Stimulated activated CD8-positive, alpha-beta memory T cell treated with anti-CD3 and anti-CD28 coated beads, Interleukin-2, amount 100 ng/mL, for 1 hour (primary cell): ENCODE measurements at places on chromosomes 3 and 15.
A peak's percentile ranks its signal among the peaks of the same experiment; 100 is the strongest.

- DNase-seq: no peak
These were observed 57.9 kb upstream of the C2CD4B start for GRCh38 chr15:62223020-62223419.

DNA sequence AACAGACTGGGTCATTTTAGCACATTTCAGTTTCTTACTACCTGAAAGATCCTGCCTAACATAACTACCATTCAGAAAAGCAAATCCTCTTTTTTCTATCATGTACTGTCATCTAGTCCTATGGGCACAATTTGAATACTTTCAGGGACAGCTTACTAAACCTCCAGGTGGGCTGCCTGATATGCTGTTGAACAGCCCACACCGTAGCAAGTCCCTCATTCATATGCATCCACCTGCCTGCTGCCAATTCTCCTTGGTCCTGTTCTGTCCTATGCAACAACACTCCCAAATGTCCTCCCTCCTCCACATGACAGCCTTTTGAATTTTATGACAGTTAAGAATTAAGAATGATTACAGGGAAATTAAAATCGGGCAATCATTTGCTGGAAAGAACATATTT, 137.9 kb downstream of the KCNAB1 start:
- DNase-seq: no peak

DNA sequence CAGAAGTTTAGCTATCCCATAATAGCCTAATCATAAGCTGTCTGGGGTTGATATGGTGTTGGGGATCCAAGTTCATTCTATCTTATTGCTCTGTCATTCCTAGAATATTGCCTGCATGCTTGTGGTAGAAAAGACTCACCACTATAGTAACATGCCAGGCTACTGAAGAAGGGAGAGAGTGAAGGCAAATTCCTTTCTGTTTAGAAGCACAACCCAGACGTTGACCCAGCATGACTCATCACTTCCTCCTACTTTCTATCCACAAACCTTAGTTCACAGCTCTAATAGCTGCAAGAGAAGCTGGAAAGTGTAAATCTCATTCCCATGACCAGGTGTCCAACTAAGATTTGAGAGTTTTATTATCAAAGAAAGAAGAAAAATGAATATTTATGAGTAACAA, 57.8 kb upstream of the NMD3 start:
- DNase-seq: no peak

DNA sequence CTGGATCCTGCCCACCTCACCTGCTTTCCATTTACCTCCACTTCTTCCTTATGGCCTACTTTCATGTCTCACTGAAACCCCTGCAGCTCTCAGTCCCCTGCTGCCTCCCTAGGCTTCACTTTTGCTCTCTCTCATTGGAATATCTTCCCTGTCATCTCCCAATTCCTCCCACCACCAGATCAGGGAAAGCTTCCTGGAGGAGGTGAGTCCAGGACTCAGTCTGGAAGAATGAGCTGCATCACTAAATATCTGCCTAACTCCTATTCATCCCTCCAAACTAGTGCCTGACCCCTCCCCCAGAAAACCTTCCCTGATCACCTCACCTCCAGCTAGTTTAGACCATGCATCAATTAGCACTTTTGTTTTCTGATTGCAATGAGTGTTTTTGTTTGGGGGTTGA, 37.1 kb downstream of the MRPL46 start:
- DNase-seq: no peak

- DNase-seq: no peak
These were observed 944.7 kb downstream of the MCTP2 start for GRCh38 chr15:95175914-95176658.

DNA sequence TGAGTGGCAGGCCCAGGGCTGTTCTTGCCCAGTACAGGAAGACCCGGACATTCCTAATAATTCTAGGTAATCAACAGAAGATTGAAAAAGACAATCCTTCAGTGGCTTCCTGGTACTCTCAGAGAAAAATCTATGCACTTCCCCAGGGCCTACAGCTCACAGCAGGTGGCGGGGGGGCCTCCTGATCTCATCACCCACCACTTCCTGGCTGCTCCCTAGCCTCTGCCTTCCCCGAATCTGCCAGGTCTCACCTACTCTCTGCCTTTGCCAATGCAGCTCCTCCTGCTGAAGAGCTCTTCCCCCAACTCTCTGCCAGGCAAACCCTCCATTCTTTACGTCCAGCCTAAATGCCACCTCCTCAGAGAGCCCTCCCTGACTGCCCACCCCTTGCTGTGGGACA, 37.5 kb downstream of the EHD4 start:
- DNase-seq: peak; percentile 44

DNA sequence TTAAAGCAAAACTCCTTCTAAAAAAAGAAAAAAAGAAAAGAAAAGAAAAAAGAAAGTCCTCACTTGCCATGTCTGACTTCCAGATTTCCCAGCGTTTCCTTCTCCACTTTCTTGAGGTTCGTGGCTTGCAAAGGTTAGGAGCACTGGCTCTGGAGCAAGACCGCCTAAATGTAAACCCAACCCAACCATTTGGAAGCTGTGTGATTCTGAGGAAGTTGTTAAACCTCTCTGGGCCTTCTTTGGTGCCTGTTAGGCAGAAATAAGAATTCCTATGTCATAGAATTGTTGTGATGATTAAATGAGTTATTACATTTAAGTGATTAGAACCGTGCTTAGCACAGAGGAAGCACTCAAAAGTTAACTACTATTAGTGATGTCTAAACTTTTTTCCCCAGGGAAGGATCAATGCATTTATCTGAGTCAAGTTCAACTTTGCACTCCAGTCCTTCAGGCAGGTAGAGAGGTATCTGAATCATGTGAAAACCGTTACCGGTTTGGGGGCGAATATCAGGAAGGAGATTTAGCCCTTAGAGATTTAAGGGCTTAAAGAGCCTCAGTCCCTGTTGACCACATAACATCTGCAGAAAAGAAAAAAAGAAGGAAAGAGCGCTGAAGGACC, 78.3 kb upstream of the HES1 start:
- no peak for DNase-seq

GRCh38 chr3:11601446-11602238, 42.1 kb downstream of the VGLL4 start:
- DNase-seq: no peak

DNA sequence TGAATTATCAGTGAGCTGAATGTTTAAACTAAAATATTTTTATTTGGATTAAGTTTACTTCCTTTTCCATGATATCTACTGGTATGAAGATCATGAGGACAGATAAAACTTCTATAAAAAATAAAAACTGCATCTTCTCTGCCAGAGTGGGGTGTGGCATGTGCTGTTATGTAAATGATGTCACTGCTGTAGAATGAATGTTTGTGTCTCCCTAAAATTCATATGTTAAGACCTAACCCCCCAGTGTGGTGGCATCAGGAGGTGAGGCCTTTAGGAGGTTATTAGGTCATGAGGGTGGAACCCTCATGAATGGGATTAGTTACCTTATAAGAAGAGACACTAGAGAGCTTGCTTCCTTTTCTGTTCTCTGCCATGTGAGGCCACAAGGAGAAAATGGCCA, 178.7 kb upstream of the DPH6 start:
- DNase-seq: no peak

DNA sequence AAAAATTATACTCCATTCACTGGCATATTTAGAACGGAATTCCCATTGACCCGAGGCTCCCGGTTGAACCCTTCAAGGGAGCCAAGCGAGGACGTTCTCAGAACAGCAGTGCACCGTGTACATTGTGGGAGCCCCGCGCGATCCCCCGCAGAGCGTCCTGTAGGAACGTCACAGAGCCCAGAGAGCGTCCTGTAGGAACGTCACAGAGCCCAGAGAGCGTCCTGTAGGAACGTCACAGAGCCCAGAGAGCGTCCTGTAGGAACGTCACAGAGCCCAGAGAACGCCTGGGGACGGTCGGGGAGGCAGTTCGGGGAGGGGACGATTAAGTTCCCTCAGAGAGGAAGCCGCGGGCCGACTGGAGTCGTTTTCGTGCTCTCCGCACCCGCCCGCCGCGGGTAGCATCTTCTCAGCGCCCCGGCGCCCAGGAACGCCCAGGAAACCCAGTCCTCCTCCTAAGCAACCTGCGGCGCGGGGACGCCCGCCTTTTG, 506 bp upstream of the ATP1B3 start:
- no peak for DNase-seq

DNA sequence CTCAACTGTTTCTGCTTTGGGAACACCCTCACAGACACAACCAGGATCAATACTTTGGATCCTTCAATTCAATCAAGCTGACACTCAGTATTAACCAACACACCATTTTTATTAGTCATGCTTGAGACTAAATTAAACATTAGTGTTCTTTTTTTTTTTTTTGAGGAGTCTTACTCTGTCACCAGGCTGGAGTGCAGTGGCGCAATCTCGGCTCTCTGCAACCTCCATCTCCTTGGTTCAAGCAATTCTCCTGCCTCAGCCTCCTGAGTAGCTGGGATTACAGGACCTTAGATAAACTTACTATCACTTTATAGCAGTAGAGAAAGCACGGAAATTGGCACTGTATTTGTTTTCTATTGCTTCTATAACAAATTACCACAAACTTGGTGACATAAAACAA, 2.0 kb upstream of the RAB11A start:
- DNase-seq: no peak

DNA sequence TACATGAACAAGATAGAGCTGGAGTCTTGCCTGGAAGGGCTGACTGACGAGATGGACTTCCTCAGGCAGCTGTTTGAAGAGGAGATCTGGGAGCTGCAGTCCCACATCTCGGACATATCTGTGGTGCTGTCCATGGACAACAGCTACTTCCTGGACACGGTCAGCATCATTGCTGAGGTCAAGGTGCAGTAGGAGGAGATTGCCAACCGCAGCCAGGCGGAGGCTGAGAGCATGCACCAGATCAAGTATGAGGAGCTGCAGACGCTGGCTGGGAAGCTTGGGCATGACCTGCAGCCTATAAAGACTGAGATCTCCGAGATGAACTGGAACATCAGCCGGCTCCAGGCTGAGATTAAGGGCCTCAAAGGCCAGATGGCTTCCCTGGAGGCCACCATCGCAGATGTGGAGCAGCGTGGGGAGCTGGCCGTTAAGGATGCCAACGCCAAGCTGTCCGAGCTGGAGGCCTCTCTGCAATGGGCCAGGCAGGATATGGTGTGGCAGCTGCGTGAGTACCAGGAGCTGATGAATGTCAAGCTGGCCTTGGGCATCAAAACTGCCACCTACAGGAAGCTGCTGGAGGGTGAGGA, 5.5 kb upstream of the LARP6 start:
- no peak for DNase-seq

DNA sequence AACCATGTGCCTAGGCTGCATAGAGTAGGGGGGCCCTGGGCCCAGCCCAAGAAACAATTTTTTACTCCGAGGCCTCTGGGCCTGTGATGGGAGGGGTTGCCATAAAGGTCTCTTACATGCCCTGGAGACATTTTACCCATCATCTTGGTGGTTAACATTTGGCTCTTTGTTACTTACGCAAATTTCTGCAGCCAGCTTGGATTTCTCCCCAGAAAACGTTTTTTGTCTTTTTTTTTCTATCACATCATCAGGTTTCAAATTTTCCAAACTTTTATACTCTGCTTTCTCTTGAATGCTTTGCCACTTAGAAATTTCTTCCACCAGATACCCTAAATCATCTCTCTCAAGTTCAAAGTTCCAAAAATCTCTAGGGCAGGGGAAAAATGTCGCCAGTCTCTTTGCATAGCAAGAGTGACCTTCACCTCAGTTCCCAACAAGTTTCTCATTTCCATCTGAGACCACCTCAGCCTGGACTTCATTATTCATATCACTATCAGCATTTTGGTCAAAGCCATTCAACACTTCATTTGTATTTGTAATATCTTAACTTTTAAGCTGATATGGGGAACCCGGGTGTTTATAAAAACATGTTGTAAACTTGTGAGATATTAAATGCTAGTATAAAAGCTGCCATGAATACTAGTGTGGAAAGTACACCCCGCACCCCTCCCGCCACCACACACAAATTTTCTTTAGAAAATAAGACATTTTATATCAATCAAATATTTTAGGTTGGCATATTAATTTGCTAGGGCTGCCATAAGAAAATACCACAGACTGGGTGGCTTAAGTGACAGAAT, 56.0 kb upstream of the PLSCR4 start:
- no peak for DNase-seq

DNA sequence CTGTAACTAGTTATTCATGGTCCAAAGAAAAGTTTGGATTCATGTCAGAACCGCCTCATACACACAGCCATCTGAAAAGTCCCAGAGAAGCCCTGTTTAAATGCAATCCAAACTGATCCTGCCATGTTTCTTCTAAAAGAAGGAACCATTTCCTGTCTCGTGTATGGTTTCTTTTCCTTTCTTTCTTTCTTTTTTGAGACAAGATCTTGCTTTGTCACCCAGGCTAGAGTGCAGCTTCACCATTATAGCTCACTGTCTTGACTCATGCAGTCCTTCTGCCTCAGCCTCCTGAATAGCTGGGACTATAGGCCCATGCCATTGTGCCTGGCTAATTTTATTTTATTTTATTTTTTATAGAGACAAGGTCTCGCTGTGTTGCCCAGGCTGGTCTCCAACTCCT, 77.4 kb upstream of the NSMCE3 start:
- no peak for DNase-seq

DNA sequence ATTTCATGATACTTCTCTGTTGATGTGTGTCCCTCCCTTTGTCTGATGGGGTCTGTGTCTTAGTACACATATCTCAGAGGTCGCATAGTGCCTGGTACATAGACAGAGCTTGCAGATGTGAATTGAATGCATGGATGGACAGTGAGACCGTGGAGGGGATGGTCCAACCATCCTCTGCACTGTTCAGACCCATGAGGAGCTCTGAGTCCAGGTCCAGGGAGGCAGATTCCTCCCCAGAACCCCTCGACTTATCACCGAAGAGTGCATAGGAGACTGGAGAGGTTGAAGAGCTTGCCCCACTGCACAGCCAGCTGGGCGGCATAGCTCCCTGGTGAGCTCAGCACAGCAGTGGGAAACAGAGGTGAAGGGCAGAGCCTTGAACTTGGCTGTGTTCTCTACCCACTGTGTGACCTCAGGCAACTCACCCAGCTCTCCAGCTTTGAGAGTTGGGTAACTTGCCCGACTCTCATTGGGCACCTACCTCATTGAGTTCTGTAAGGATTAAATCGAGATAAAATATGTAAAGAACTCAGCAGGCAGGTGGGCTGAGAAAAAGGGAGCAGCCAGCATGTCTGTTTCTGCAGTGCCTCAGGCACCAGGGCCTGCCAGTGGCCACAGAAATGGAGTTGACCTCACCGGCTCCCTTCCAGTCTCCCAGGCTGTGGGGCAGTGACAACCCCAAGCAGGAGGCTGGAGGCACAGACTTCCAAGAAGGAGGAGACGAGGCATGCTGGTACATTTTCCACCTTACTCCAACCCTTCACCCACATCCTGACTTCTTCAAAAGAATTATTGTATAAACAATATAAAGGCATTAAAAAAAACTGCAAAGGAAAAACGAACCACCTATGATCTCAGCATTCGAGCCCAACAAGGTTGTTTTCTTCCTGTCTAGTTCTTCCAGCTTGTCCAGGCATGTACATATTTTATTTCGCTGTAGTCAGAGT, 54.1 kb upstream of the TFRC start:
- no peak for DNase-seq
